ENCODE measurements at places on chromosomes 12 and 14.

DNA sequence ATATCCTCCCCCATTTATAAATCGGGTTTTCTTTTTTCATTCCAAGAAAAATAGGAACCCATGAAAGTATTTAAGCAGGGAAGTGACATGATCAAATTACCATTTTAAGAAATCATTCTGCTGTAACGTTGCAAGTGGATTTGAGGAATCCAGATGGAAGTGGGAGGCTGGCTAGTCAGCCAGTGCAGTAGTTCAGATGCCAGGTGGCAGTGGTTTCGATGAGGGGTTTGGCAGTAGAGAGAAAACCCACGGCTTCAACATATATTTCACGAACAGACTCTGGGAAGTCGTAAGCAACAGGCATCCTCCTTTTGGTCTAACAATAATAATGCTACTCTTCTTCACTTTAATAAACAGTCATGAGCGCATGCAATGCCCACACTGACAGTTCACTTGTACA is 25.0 kb downstream of the PDZRN4 start:
- no peak for DNase-seq

GRCh38 chr12:119175081-119175480 is 3.6 kb upstream of the HSPB8 start:
- DNase-seq: no peak

DNA sequence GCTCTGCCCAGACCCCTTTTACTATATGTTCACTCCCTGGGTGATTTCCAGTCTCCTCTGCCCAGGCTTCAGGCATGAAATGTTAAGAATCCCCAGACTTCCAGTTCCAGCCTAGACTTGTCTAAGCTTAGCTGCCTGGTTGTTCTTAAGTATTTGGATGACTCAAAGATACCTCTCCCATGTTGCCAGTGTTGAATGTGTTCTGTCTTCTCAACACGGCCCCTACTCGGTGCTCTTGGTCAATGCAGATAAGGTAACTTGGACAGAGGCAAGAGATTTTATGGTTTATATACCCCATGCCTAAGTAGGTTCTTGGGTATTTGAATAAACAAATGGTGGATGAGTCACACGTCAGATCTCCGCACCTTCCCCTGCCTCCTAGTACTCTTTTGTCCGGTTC is 13.6 kb downstream of the PIWIL1 start:
- DNase-seq: no peak

- no peak for DNase-seq
These were observed 242.1 kb upstream of the ARHGAP5 start for GRCh38 chr14:31835049-31835448.

- no peak for DNase-seq
These were observed 576.0 kb downstream of the NRXN3 start for GRCh38 chr14:78746086-78746595.

- DNase-seq: no peak
These were observed 227.1 kb downstream of the CEP128 start for GRCh38 chr14:80714474-80714873.

GRCh38 chr12:54292083-54292930 is 8.5 kb downstream of the NFE2 start:
- DNase-seq: no peak

GRCh38 chr14:89958966-89959365 is 3.2 kb downstream of the TDP1 start:
- no peak for DNase-seq

DNA sequence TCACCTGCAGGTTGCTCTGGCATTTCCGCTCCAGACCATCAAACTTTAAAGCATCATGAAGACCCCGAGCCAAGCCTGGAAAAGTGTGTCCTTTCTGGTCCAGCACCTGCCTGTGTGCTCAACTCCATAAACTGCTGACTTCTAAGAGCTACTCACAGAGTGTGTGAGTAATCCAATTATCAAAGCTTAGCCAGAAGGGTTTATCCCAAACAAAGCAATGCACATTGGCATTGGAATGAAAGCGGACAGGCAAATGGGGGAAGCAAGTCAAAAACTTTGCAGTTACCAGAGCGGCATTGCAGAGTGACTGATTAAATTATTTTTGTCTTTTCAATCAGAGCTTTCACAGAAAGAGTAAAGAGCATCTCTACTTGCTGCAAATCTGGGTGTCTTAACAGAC is 1262.4 kb upstream of the SEL1L start:
- no peak for DNase-seq

- DNase-seq: no peak
These were observed 22.9 kb downstream of the GDF11 start for GRCh38 chr12:55765736-55766290.

DNA sequence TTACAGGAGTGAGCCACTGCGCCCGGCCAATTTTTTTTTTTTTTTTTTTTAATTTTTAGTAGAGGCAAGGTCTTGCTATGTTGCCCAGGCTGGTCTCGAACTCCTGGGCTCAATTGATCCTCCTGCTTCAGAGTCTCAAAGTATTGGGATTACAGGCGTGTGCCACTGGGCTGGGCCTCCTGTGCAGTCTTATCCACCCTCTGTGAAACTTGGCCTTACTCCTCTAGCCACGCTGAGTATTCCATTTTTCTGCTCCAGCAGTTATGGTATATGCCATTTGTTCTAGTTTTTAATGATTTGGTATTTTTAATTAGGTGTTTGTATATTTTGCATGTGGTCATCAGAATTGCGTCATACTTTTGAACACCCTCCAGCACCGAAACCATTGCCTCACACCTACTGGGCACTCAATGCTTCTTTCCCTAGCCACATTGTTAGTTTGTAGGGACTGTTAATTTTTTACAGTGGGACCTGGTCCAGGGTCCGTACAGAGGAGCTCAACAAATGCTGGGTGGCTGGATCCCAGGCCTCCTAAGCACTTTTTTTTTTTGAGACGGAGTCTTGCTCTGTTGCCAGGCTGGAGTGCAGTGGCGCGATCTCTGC is 11.4 kb downstream of the RIOX1 start:
- no peak for DNase-seq

DNA sequence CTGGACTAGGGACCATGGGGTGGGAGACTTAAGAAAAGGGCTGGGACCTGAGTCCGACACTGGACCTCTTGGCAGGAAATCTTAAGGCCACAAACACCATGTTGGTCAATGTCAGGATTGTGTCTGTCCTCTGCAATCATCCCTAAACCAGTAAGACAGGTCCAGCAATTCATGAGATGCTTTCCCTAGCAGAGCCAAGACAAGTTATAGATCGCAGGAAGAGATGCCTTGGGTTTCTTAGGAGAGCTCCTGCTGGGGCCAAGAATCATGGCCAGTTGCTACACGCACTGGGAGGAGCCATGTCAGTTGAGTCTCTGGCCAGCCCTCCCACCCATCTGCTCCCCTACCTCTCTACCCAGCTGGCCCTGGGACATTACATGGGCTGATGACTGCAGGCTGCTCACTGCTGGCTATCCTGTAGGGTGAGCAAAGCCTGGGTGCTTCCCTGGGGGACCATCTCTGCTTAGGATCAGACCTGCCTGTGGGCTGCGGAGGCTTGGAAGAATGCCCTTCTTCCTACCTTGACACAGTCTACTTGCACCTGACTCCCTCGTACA is 14.2 kb downstream of the PLEKHH1 start:
- no peak for DNase-seq

GRCh38 chr12:2306012-2306411 is 253.2 kb downstream of the CACNA1C start:
- no peak for DNase-seq

DNA sequence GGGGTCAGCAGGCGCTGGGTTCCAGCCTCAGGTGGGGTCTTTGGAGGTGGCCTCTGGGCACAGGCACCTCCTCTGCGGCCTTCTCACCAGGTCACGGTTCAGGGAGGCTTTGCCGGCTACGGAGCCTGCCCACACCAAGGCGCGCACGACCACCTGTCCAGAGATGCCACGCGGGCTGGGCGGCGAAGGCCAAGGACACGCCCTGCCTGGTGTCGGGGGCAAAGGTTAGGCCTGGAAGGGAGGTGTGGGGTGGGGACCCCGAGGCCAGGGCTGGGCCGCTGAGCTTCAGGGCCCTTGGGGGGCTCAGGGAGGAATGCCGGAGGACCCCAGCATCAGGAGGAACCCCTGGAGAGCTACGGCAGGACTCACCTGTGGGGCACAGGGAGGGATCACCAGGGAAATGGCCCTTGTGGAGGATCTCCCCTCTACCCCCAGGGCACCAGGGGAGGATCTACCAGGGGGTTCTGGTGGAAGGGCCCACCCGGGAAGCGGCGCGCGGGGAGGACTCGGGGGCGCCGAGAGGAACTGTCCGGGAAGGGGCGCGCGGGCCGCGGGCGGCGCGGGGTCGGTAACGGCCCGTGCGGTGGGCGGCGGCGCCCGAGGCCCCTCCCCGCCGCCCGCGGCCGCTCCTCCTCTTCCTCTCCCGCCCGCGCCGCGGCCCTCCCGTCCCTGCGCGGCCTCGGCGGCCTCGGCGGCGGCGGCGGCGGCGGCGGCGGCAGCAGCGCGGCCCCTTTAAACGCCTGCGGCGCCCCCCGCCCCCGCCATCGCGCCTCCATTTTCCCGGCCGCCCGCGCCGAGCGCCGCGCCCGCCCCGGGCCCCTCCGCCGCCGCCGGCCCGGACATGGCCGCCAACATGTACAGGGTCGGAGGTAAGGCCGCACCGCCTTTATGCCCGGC is at the start of gene MTA1:
Gene MTA1, plus strand, starts transcription at position 633 of the 897 bp plus-strand sequence. Its CDS starts 209 bp downstream, at position 842.
- peak; percentile 60 for DNase-seq

GRCh38 chr14:65864984-65865383 is 452.5 kb downstream of the FUT8 start:
- DNase-seq: no peak

- DNase-seq: no peak
These were observed 26.1 kb upstream of the FOXN3 start for GRCh38 chr14:89443042-89443629.
